Activated CD8-positive, alpha-beta memory T cell treated with anti-CD3 and anti-CD28 coated beads, Interleukin-2, amount 50 U/mL, for 4 hours (primary cell): ENCODE measurements at places on chromosomes 6 and 20.

DNA sequence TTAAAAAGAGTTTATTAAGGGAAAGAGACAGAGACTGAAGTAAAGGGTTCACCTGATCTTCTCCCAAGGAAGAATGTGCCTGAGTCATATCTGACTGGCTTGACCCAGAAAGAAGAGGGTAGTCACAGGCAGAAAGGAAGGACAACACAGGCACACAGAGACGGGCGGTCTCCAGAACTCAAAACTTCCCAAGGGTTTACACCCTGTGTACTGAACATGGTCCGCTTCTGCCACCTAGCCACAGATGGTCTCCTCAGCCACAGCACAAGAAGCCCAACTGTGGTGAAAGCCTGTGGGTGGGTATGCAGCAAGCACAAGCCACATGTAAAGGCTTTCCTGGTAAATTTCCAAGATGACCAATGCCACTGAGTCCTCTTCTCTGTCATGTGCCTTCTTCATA, 17.2 kb downstream of the UNC5CL start:
- DNase-seq = no peak

GRCh38 chr6:106199998-106200397, 113.9 kb downstream of the PRDM1 start:
- DNase-seq = no peak

GRCh38 chr6:129494099-129494498, 215.9 kb downstream of the ARHGAP18 start:
- DNase-seq = no peak

DNA sequence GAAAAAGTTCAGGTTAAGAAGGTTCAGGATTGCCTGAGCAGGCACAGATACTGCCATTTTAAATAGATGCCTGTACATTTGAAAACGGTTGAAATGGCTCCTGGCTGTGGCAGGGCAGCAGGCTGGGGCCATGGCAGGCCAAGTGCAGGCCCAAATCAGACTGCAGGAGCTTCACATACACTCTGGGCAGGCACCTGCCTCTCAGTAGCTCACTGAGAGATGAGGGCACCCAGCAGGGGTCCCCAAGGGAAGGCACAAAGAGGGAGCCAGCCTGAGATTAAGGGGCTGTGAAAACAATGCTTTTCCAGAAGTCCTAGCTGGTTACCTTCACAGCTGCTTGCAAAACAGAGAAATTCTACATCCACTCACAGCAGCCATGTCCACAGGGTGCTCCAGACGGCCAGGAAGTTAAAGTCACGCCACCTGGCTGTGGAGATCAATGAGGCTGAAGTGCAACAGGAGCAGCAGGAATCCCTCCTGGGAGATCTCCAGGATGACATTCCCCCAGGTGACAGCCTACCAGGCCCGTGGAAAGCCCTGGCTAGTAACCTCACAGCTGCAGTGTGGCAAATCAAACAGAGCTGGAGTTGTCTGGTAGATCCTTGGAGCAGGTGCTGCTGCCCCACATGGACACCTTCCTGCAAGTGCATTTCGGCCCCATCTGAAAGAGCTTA, 6.2 kb upstream of the RAET1E start:
- no peak for DNase-seq

- DNase-seq = no peak
Observed at GRCh38 chr6:123402052-123402451, 234.7 kb downstream of the TRDN start.

DNA sequence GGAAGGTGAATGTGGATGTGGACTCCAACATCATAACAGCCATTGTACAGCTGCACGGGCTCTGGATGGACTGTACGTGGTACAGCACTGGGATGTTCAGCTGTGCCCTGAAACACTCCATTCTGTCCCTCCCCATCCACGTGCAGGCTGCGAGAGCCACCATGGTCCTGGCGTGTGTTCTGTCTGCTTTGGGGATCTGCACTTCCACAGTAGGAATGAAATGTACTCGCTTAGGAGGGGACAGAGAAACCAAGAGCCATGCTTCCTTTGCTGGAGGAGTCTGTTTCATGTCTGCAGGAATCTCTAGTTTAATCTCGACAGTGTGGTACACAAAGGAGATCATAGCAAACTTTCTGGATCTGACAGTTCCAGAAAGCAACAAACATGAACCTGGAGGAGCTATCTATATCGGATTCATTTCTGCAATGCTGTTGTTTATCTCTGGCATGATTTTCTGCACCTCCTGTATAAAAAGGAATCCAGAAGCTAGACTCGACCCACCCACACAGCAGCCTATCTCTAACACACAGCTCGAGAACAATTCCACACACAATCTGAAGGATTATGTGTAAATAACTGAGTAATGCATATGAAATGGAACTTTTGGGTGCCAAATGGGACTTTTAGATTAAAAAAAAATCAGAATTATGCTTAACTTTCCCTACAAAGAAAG, 12.1 kb downstream of the CLDN20 start:
- no peak for DNase-seq

GRCh38 chr6:84448331-84448730, 220.9 kb upstream of the CEP162 start:
- DNase-seq = no peak

- no peak for DNase-seq
Observed at GRCh38 chr20:45449528-45449927, 20.0 kb upstream of the WFDC2 start.

DNA sequence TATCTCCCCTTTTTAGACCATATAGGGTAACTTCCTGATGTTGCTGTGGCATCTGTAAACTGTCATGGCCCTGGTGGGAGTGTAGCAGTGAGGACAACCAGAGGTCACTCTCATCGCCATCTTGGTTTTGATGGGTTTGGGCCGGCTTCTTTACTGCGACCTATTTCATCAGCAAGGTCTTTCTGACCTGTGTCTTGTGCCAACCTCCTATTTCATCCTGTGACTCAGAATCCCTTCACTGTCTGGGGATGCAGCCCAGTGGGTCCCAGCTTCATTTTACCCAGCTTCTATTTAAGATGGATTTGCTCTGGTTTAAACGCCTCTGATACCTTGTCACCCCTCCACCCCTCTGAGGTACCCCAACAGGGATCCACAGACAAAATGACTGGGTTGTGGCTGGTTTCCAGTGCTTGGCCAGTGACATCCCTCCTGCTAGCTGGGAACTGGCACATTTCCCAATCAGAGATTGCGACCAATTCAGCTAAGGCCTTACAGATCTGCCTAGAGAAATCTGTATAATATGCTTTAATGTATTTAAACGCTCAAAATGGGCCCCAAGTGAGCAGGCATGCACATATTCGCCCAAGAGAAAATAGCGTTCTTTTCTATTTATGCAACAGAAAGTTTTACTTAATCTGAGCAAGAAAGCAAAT, 315.6 kb upstream of the QKI start:
- no peak for DNase-seq

- DNase-seq = no peak
Observed at GRCh38 chr6:107817784-107818183, 6.3 kb downstream of the SCML4 start.

GRCh38 chr6:110590821-110591351, 114.5 kb upstream of the SLC22A16 start:
- DNase-seq = no peak

DNA sequence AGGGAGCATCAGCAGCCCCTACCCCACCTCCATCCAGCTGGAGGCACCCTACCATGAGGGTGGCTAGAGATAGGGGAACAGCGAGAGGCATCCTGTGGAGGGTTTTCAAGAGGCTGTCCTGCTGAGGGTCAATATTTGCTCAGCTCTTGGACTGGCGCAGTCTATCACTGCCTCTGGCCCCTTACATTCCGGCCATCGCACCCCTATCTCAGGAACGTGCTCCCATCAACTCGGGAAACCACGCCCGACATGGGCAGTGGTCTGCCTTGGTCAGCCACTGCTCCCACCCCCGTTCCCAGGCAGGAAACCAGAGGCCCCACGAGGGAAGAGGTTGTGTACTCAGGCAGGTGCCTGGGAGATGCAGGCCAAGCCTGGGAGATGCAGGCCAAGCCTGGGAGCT, 57.9 kb downstream of the VEGFA start:
- no peak for DNase-seq

DNA sequence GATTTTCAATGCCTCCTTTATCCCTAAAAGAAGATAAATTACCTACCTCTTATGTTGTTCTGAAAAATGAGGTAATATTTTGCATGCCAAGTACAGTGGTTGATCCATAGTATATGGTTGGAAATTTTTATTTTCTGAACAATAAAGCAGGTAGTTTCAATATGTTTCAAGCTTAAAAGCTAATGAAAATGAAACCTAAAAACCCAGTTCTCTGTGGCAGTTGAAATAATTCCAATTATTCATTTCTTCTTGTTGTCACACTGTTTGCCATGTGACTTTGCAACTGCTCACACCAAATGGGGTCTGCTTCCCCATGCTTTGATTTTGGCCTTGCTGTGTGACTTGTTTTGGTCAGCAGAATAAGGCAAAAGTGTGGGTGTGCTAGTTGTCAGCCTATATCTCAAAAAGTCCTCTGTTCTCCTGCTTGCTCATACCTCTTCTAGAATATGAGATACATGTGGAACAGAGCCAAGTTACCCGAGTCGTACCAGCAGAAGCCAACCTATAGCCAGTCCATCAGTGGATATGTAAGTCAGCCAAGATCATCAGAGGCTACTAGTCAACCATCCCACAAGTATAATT, 197.2 kb upstream of the THEMIS start:
- DNase-seq = no peak

DNA sequence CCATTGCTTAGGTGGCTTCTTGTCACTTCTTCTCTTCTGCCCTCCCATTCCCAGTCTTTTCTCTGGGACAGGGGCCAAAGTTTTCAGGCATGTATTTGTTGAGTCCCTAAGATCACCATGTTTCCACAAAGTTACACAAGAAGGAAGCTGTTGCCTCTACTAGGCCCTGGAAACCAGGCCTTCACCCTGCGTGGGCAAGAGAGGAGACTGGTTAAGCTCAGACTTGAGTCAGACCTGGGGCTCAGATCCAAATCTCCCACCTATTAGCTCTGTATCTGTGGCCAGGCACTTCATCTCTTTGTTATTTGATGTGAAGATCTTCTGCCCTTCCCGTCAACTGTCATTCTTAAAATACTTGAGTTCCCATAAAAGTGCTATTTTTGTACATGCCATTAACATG, 154.6 kb downstream of the SASH1 start:
- no peak for DNase-seq

DNA sequence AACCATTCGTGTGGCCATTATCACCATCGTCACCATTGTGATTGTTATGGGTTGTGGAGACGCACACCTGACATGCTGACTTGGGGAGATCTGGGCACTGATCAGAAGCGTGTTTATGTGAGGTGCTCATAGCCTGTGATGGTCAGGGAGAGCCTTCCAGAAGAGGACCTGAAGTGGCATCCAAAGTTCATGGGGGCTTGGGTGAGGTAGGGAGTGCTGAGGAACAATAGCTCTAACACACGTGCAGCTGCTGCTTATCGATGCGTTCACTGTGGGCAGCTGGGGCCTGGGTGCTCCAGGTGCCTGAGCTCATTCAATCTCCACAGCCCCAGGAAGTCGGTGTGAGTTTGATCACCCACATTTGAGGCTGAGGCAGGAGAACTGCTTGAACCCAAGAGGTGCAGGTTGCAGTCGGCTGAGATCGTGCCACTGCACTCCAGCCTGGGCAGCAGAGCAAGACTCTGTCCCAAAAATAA, 227.3 kb downstream of the PREX1 start:
- DNase-seq = no peak

DNA sequence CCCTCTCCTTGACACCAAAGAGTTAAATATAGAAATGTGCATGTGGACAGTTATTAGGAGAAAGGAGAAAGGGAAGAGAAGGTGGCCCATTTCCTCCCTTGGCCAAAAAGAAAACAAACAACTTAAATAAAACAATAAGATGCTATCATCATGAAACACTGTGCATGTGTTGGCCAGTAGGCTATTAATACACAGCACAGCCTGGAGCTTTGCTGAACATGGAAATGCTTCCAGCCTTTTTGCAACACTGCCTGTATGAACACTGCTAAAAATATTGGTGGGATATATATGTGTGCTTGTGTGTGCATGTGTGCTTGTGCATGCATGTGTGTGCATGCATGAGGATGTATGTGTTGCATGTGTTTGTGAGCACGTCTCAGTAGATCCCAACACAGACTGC, 100.4 kb downstream of the LY86 start:
- DNase-seq = no peak

GRCh38 chr6:167030222-167031072, 31.2 kb downstream of the CEP43 start:
- no peak for DNase-seq

GRCh38 chr6:27280064-27280539, 32.0 kb downstream of the POM121L2 start:
- DNase-seq = no peak

DNA sequence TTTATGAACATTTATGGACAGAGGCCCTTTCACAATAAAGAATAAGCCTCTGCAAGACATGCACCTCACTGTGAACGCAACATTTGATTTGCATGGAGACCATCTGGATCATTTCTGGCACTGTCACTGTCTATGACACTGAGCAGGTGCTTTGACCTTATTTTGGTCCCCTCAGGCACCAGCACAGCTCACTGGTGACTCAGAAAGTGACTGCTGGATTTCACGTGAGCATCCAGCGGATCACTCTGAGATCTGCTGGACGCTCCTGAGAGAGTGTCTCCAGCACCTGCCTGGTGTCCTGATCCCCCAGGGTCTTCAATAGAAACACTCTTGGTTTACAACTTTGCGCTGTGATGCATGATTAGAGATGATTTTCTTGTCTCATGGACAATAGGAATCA, 375.7 kb downstream of the TENT5A start:
- no peak for DNase-seq

DNA sequence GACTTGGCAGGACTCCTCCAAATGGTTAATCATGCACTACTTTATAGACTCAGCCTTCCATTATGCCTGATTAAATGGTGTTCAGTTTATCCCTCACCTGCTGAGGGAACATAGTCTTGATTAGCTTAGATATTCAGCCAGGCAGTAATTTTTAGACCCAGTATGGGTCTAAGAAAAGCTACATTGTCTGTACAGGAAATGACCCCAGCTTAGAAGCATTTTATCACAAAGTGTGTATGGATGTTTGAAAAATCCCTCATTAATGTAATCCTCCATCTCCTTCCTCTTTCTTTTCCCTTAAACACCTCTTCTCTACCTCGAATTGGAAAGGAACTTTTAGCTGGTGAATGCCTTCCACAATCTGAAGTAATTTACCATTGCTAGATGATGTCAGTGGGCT, 252.2 kb upstream of the BMP2 start:
- DNase-seq = no peak

DNA sequence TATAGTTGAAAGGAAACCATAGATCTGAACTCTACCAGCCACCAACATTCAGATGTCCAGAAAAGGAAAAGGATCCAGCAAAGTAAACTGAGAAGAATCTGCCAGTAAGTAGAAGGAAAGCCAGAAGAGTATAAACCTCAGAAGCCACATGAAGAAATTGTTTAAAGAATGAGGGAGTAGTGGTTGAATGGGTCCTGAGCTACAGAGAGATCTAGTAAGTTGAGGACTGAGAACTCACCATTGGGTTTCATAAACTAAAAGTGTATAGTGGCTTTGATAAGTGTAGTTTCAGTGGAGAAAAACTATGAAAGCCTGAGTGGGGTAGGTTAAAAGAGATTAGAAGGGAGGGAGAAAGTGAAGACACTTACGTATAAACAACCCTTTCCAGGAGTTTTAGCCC, 32.0 kb upstream of the SUMO4 start:
- DNase-seq = no peak

GRCh38 chr6:122322824-122323223, 76.6 kb upstream of the HSF2 start:
- DNase-seq = no peak

GRCh38 chr6:74060354-74060753, 364.4 kb downstream of the CD109 start:
- no peak for DNase-seq
